ENCODE measurements at places on chromosomes 3 and 15.

- DNase-seq, result no peak
Measured at GRCh38 chr3:732326-732928, 360.4 kb upstream of the CNTN6 start.

DNA sequence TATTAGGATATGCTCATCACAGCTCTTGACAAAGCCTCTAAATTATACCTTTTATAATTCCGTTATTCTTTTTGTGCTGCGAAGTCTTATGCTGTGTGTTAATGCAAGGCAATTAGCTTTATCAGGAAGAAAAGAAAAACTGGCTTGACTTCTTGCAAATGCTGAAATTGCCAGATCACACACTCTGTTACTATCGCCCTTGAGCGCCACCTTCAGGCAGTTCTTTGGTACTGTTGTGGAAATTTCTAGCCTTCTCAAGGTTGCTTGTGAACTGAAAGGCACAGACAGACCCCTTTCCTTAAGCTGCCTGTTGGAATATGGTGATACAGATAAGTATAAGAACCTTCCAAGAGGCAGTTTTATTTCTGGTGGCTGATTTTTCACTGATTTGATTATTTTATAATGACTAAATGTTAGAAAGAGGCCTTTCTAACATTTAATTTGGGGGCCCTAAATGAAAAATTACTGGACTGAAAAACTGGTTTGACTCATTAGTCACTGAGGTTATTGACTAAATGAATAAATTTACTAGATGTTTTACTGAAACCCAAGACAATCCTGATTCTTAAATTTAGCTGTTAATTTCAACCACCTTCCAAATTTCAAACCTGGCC is 126.2 kb upstream of the RASGRP1 start:
- peak; percentile 60 for DNase-seq

GRCh38 chr3:197463279-197463678 is 92.5 kb downstream of the BDH1 start:
- DNase-seq, result no peak

DNA sequence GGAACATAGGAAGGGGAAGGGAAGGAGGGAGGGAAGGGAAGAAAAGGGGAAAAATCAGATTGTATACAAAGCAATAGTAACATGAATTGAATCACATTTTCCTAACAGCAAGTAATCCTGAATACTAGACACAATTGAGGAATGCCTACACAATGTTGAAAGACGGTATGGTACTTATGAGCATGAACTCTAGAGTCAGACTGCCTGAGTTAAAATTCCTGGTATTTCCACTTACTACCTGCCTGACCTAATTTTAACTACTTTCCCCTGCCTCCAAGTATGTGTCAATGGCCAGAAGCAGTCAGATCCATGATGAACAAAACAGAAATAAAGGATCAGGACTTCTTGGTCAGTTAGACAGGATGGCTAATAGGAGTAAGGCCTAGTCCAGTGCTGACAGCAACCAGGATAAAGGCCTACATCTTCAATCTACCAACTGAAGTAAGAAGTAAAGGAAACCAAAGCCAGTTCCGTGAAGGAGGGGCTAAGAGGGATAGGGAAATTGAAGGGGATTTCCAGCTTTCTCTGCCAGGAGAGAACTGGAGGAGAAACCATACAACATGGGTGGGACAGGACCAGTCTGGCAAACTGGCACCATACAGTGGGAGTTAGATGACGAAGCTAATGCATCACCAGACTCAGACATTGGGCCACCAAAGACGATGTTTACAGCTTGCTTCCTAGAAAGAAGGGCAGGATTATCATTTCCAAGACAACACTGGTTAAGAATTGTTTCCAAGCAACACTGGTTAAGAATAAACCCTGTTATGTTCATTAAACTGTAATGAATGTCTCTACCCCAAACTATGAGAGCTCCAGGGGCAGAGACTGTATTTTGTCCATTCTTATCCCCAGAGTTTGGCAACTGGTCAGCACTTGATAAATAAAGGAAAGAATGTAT is 151.6 kb upstream of the UBE2E2 start:
- no peak for DNase-seq

GRCh38 chr3:188000361-188000861 is 153.5 kb upstream of the LPP start:
- DNase-seq, result no peak

- DNase-seq, result no peak
Measured at GRCh38 chr15:39406485-39406884, 174.4 kb upstream of the THBS1 start.

DNA sequence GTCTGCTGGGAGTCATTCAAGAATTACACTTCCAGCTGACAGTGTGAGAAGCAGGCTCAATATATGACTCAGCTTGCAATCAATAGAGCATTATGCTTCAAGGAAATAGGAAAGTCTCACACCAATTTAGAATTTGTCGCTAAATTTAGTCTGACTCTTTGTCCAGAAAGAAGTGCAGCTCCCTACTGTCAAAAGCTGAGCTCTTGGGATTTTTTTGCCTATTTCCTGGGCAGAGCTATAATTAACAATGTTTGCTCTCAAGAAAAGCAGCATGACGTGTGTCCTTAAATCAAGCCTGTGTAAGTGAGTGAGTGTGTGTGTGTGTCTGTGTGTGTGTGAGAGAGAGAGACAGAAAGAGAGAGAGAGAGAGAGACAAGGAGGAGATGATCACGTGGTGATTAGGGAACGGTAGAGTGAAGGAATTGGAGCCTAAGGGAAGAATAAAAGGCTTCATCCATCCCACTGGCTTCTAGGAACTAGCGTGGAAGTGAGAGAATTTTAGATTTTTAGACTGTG is 16.4 kb upstream of the SLC35G2 start:
- DNase-seq, result no peak

- no peak for DNase-seq
Measured at GRCh38 chr15:38671006-38671387, 106.4 kb upstream of the RASGRP1 start.

GRCh38 chr3:3170998-3171397 is 8.5 kb downstream of the CRBN start:
- DNase-seq, result no peak

DNA sequence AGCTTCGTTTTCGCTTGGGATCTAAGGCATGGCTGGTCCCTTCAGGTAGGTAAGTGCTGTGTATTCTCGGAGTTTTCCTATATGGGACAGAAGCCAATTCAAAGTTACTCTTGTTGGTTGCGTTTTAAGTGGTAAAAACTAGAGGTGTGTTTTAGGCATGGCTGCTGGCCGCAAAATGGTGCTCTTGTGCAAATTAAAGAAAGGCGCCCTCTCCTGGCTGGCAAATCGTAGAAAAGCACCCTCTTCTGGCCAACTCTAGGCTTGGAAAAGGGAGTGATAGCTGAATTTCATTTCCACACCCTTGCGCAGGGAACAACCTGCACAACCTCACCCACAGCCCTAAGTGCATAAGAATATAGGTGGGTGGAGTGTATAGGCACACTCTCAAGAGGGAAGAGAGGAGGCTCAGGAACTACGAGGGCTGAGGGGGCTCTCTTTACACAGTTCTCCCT is 23.5 kb downstream of the DRD3 start:
- no peak for DNase-seq

- no peak for DNase-seq
Measured at GRCh38 chr3:103380391-103380790, 945.6 kb downstream of the ZPLD1 start.

- DNase-seq, result no peak
Measured at GRCh38 chr3:179330438-179330837, 7.6 kb downstream of the ZNF639 start.

GRCh38 chr15:25188051-25188450 is 233.3 kb downstream of the SNRPN start:
- no peak for DNase-seq

- DNase-seq, result no peak
Measured at GRCh38 chr3:156250550-156250949, 130.2 kb downstream of the KCNAB1 start.

- DNase-seq, result peak; percentile 43
Measured at GRCh38 chr3:141644931-141645330, 93.2 kb upstream of the RNF7 start.

DNA sequence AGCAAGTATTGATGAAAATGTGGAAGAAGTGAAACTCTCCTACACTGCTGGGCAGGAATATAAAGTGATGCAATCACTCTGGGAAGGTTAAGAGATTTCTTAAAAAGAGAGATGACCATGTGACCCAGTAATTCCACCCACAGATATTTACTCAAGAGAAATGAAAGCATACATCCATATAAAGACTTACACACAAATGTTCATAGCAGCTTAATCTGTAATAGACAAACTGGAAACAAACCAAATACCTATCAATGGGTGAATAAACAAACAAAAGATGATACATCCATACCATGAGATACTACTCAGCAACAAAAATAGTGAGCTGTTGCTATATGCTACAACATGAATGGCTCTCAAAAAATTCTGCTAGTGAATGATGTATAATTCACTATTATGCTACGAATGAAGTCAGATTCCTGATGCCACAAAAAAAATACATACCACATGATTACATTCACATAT is 463.3 kb downstream of the MAGI1 start:
- no peak for DNase-seq

DNA sequence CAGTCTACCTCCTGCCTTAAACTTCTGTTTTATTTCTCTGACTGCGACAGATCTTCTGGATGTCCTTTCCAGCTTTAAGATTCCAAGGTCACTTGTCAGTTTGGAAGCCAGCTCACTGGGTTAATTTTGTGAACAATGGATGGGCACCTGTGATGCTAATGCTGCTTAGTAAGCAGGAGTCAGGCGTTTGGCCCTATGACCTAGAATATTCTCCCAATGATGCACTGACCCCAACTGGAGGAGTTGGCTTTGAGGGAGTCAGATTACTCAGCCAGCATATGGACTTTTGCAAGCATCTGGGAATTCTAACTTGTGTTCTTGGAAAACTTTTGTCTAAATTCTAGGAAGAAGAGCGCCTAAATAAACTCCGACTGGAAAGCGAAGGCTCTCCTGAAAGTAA is 28.1 kb downstream of the HACD3 start:
- no peak for DNase-seq

- DNase-seq, result no peak
Measured at GRCh38 chr3:49248840-49249227, 28.2 kb downstream of the C3orf62 start.

GRCh38 chr15:38853608-38854007 is 289.0 kb upstream of the RASGRP1 start:
- no peak for DNase-seq

GRCh38 chr3:41569632-41570305 is 370.5 kb downstream of the CTNNB1 start:
- DNase-seq, result no peak

DNA sequence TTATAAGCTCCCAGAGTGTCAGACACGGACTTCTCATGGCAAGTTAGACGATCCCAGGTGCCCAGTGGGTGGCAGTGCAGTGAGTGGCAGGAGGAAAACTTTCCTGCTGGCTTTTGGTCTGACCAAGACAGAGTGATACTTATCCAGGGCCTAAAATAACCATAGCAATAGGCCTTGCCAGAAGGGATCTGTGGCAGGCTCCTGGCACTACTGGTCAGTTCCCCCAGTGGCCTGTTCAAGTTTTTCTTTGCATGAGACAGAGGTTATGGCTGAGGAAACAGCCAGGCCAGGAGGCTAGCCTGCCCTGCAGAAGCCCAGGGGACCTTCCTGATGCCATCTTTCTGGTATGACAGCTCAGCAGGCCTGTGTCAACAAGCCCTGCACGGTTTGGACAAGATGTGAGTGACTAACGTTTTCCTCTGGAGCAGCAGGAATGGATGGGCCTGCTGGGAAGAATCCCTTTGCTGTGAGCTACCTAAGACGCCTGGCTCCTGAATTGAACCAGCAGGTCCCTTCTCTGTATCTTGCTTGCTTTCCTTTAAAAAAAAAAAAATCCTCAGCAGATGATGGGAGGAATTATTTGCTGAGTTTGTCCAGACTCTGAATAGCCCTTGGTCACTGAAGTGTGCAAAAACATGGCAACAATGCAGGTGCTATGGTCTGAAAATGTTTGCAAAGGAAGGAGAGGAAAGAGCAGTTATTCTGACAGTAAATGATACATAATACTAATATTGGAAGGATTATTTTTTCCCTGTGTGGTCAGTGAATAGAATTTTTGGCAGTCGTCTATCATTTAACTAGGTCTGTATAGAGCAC is 18.0 kb downstream of the SCG5 start:
- DNase-seq, result no peak

DNA sequence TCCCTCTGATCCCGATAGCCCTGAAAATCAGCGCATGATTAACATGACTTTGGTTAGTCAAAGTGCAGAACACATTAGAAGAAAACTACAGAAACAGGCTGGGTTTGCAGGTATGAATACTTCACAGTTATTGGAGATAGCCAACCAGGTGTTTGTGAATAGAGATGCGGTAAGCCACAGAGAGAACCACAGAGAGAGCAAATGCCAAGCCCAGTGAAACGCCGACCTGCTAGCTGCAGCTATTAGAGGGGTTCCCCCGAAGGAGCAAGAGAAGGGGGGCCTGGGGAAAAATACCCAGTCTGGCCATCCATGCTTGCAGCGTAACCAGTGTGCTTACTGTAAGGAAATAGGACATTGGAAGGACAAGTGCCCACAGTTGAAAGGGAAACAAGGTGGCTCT is 523.9 kb upstream of the CNTN3 start:
- no peak for DNase-seq

DNA sequence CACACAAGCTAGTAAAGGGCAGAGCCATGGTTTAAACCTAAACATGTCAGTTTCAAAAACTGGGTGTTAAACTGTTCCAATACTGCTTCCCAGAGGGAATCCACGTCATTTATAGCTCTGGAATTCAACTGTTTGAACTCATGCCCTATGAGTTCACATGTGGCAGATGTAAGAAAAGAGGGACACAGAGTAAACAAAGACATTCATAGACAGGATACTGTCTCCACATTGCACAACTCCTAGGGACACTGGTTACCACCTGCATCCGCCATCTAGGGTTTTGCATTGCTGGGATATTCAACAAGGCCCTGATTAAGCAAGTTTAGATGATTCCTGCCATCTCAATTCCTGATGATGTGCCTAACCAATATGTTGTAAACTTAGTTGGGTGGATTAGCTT is 134.1 kb upstream of the COL8A1 start:
- no peak for DNase-seq

GRCh38 chr15:69337138-69337537 is 38.4 kb downstream of the PAQR5 start:
- no peak for DNase-seq

GRCh38 chr15:72778796-72779195 is 4.8 kb downstream of the ADPGK start:
- no peak for DNase-seq

- DNase-seq, result no peak
Measured at GRCh38 chr15:79881668-79882067, 15.1 kb downstream of the MTHFS start.

All from stimulated activated CD8-positive, alpha-beta memory T cell treated with anti-CD3 and anti-CD28 coated beads, Interleukin-2, amount 100 ng/mL, for 1 hour (primary cell).